Stimulated activated CD8-positive, alpha-beta memory T cell treated with anti-CD3 and anti-CD28 coated beads, Interleukin-7, amount 100 ng/mL, for 24 hours (primary cell): ENCODE measurements at places on chromosomes 3 and 15.

- DNase-seq: no peak
These were observed 48.5 kb upstream of the P3H2 start for GRCh38 chr3:190169243-190169642.

DNA sequence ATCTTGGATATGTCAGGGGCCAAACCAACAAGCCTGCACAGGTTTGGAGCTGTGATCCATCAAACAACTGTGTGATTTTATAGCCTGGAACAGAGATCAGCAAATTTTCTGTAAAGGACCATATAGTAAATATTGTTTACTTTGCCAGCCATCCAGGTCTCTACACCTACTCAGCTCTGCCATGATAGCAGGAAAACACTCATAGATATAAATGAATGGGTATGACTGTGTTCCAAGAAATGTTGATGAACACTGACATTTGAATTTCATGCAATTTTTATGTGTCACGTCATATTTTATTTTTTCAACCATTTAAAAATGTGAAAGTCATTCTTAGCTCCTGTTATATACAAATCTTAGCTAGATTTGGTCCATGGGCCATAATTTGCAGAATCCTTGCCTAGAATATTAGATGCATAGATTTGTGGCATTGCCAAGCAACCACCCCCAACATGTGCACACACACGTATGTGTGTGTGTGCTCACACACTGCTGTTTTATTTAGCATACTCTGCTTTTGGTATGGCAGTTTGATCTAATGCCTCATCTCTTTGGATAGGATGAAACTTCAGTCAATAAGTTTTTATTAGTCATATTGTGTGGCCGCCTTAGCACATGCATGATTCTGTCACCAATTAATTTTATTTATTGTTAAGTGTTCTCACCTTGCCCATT is 6.4 kb downstream of the ATXN7 start:
- DNase-seq: no peak

DNA sequence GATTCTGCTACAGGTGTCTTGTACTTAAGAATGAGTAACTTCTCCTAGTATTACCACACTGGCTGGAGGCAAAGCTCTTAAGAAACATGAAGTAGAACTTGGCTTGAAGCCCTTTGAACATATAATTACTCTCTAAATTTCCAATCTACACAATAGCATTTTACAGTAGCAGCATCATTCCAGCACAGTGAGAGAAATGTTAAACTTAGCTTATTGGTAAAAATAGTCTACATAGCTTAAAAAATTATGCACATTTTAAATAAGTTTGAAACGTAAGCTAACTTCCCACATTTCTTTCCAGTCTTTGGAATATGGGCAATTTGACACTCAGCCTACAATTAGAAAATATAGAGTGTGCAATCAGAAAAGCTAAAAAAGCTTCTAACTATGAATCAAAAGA is 32.8 kb upstream of the TOP2B start:
- no peak for DNase-seq

GRCh38 chr3:185766329-185767001 is 58.4 kb downstream of the IGF2BP2 start:
- no peak for DNase-seq

DNA sequence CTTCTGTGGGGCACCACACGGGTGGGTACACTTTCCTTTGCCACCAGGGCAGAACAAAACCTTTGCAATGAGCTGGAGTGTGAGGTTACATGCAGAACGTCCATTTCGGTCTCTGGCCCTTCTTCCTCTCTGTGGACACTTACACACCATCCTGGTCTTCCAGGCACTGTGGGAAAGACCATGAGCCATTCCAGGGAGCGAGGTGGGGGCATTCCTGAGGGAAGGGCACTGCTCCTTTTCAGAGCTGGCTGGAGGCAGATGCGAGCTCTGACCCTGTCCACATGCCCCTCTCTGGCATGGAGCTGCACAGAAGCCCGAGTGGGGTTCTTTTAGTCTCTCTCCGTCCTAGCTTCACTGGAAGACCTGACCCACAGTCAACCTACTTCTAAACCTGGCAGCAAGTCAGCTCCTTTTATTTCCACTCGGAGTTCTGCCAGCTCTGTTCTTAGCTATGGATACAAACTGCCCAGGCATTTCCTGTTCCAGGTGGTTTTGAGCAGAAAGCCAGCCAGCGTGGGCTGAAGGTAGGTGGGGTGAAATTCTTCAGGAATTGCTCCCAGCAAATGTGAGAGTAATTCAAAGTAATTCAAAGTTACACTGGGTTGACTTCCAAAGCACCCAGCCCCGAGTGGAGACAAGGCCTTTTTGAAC is 281.4 kb downstream of the ADAMTS17 start:
- no peak for DNase-seq
